WTC11 (cell line): ENCODE measurements at places on chromosomes 5 and 9. TPM values are rescaled to one million over a fixed set of nuclear protein-coding genes. Genes with fewer than 3 reads are reported as not detected.
A peak's percentile ranks its signal among the peaks of the same experiment; 100 is the strongest.

GRCh38 chr5:124783794-124784193 is 37.4 kb upstream of the ZNF608 start:
- no peak for DNase-seq

The ZNF883 gene
- total RNA-seq = 22.0 to 25.4 TPM (median 22.6 TPM) in 3 replicates

GRCh38 chr9:98790842-98791607 is 5.3 kb downstream of the ANKS6 start:
- peak; percentile 86 for DNase-seq

The FOXI1 gene
- total RNA-seq = not detected in 3 replicates

The ORM2 gene
- 0.73 to 1.6 TPM (median 1.0 TPM) in 3 replicates for total RNA-seq

DNA sequence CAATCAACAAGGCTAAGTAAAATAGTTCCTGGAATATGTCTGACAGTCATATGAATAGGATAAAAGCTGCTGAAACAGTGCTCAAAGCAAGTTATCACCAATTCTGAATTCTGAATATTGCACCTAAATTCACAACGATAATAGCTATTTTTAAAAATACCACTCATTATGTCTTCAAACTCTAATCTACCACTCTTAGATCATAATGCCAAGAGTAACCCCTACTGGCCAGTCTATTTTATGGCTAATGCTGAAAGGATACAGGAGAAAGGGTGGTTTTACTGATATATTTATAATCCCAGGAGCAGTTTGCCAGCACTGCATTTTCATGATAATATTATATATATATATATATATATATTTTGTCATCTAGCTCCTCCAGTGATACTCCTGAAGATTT is 232.8 kb downstream of the PDE4D start:
- no peak for DNase-seq

- DNase-seq = no peak
Measured at GRCh38 chr5:81006947-81007636, 46.9 kb downstream of the RASGRF2 start.

The STKLD1 gene
- 0.94 to 1.6 TPM (median 0.98 TPM) in 3 replicates for total RNA-seq

- no peak for DNase-seq
Measured at GRCh38 chr5:53984971-53985370, 325.4 kb downstream of the ARL15 start.

GRCh38 chr5:128965011-128965637 is at the start of gene SLC27A6:
Gene SLC27A6, plus strand, starts transcription at chr5:128965488. Its CDS starts 650 bp downstream, at chr5:128966138.
- peak; percentile 66 for DNase-seq

The FAM153A gene
- 1.7 to 6.0 TPM (median 5.2 TPM) in 3 replicates for total RNA-seq

GRCh38 chr5:158559066-158559465 is 540.6 kb downstream of the EBF1 start:
- DNase-seq = no peak

DNA sequence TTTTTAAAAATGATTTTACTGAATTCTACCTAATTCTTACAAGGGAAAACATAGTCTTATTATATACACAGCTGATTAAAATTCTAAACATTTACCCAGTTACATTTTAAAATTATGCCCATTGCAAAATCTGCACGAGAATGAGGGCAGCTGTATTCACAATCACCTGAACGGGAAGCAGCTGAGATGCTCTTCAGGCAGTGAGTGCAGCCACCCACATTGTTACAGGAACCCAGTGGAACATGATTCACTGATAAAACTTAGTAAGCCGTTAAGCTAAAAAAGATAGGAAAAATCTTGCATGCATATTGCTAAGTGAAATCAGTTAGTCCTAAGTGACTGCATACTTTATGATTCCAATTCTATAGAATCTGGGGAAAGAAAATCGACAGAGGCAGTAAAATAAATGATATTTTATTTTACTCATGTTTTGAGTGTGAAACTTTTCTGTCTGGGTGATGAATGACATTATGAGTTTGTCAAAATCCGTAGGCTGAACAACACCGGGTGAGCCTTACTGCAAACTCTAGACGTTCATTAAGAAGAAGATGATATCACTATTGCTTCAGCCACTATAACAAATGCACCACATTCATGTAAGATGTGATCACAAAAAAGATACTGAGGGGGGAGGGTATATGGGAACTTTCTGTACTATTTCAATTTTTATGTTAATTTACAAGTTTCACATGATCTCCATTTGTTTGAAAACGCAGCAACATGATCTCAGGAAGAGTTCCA is 39.1 kb upstream of the FLT4 start:
- no peak for DNase-seq
